ENCODE measurements at places on chromosomes 3 and 15. TPM values are rescaled to one million over a fixed set of nuclear protein-coding genes. Genes with fewer than 3 reads are reported as not detected.

GRCh38 chr15:45417303-45417950 lies 39.1 kb upstream of the GATM start:
- no peak for DNase-seq

DNA sequence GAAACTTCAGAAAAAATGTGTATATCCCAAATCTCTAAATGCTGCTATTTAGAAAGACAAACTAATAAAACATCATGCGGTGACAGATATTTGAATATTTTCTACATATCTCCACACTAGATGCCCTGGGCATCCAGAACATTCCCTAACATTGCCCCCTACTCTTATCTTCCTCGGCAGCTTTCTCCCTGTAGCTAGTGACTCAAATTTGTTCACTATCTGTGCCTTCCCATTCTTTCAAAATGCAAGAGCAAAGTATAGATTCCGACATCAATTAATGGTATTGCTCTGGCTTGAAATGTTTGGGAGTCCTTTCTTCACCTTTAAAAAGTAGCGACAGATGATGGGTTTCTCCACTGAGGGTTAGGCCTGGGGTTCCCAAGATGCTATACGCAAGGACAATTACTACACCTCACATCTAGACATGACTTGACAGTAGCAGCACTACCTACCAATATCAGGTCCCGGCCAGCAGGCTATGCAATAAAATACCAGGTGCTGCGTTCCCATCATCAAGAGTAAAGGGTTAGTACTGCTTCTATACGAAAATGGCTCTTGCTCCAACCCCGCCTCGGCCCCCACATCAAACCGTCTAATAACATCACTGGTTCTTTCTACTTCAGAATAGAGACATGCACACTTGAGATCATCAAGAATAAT lies 631 bp downstream of the UBR1 start:
- DNase-seq = no peak

UCN2 gene
- total RNA-seq = 0.66 TPM

DNA sequence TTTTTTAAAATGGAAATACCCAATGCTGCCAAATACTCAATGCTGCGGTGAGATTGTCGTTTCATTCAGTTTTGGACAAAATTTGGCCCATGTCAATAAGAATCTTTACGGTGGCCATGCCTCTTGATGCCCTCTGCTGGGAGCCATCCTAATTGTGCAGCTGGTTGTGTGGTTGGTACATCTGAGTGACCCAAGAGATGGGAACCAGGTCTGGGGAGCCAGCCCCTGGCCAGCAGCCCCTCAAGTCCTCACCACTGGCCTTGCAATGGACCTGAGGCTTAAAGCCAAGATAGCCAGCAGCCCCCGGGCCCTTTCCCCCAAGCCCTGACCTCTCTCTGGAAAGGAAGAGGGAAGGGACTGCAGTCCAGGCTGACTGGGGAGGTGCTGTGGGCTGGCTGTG lies 36.4 kb upstream of the ESYT3 start:
- no peak for DNase-seq

DNA sequence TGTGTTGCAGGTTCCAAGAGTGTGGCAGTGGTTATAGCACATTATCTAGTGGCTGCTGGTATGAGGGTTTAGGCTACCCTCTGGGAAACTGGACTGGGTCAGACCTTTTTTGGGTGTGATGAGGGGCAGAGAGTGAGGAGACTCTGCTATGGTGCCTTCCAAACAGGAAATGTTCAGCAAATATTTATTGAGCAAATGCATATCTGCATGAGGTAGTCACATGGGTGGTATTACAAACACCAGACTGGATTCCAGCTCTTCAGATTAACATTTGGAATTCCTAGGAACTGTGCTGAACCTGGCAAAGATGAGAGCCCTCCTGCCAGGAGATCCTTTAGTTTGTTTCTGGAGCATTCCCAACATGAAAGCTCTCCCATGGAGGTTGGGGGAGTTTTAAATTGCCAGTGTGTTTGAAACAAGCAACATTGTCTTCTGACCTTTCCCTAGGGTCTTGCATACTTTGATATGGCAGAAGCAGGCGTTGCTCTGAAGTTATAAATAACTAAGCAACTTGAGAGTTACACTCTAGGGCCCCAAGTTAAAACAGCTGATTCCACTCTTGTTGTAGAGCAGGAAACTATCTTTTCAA lies 341.2 kb upstream of the C2CD4B start:
- DNase-seq = peak; percentile 72

- peak; percentile 70 for DNase-seq
Measured at GRCh38 chr15:37076543-37076942, 23.8 kb downstream of the MEIS2 start.

GRCh38 chr3:172355836-172356235 lies 92.4 kb downstream of the GHSR start:
- peak; percentile 94 for DNase-seq

TPRG1 gene
- 0.99 TPM for total RNA-seq

GRCh38 chr3:85342915-85343314 lies 384.1 kb downstream of the CADM2 start:
- no peak for DNase-seq

GRCh38 chr15:90101130-90101968 lies 919 bp downstream of the IDH2 start:
- DNase-seq = no peak

PEX5L gene
- total RNA-seq = 0.51 TPM

HHATL gene
- total RNA-seq = not detected
